ENCODE measurements at places on chromosomes 16 and 17.

GRCh38 chr17:46108550-46109110 is 84.6 kb downstream of the KANSL1 start:
- no peak overlapping the region for H3K27ac ChIP-seq
- peaks cover 4% of the 10 kb centered on the region for H3K4me1 ChIP-seq
- no peak for DNase-seq
- no peaks in the 10 kb centered on the region for H3K27me3 ChIP-seq
- H3K36me3 ChIP-seq: no peaks in the 10 kb centered on the region
- no peak overlapping the region for H3K4me3 ChIP-seq

DNA sequence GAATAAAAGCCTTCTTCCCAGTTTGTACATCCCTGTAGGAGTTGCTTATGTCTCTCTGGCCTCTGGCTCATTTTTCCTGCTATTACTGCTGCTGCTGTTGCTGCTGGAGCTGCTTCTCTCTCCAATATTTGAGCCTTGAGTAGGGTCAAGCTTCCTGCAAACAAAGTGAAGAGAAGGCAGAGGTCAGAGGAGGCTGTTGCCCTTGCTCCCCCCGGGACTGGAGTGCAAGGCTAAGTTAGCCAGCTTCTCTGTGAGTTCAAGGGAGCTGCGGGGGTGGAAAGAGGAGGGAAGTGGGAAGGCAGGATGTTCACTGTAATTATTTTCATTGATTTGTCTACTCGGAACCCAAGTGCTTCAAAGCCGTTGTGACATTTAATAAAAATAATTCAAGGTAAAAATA is 77.0 kb upstream of the TMEM132E start:
- no peaks in the 10 kb centered on the region for H3K36me3 ChIP-seq
- peaks cover 2% of the 10 kb centered on the region for H3K4me1 ChIP-seq
- no peak overlapping the region for H3K4me3 ChIP-seq
- H3K27ac ChIP-seq: no peak overlapping the region
- H3K27me3 ChIP-seq: peaks cover 27% of the 10 kb centered on the region

- H3K36me3 ChIP-seq: no peaks in the 10 kb centered on the region
- no peaks in the 10 kb centered on the region for H3K27me3 ChIP-seq
- H3K27ac ChIP-seq: no peak overlapping the region
Observed at GRCh38 chr17:49928837-49929475, 40.0 kb upstream of the DLX4 start.

GRCh38 chr16:52114379-52114778 is 432.6 kb downstream of the TOX3 start:
- no peak overlapping the region for H3K27ac ChIP-seq
- H3K27me3 ChIP-seq: no peaks in the 10 kb centered on the region
- H3K4me3 ChIP-seq: no peak overlapping the region
- DNase-seq: no peak
- H3K4me1 ChIP-seq: no peaks in the 10 kb centered on the region

Measured in spinal cord (tissue), 10 donors.